ENCODE measurements at places on chromosomes 3 and 15.
A peak's percentile ranks its signal among the peaks of the same experiment; 100 is the strongest.

DNA sequence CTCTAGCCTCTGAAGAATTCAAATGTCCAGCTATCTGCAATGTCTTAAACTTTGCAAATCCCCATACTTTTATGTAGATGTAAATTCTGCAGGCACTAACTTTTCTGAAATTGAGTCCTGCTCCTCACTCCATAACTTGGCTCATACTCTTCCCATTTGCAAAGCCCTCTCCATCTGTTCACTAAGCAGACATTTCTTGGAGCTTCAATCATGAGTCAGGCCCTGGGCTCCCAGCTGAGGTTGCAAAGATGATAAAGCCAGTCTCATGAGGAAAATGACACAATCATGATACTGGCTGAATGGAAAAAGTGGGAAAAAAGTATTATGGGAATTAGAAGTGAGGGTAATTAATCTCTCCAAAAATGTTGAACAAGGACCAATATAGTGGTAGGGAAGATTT lies 507.6 kb downstream of the NR2F2 start:
- peak; percentile 90 for DNase-seq

DNA sequence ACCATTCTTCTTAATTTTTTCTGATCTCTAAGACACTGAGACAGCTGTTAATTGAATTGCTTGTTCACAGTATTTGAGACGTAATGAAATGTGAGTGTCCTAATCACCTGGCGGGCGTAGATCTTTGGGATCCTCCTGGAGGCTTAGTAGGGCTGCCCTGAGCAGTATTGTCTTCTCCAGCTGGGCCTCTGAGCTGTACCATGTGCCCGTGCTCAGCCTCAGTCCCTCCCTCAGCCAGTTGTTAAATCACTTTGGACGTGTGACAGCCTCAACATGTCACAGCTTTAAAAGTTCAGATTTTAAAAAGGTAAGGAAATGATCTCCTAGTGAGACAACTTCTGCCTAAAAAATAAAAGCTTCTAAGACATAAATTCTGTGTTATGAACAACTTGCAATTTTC lies 35.5 kb downstream of the IGF1R start:
- DNase-seq: no peak

DNA sequence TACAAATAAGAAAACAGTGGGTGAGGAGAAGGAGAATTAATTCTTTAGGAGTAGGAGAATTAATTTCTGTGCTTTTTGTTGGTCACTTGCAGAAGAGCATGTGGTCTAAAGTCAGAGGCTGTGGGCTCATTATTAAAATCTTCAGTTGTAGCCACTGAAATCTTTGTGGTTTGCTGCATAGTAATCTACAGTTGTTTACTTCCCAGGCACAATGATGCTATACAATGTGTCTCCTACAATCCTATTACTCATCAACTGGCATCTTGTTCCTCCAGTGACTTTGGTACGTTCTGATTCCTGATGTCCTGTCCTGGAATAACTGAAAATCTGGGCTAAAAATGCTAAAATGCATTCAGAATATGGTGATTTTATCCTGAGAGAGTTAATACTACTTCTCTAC lies 21.0 kb downstream of the IFT122 start:
- DNase-seq: peak; percentile 33

- no peak for DNase-seq
Measured at GRCh38 chr3:160091441-160091840, 102.8 kb downstream of the IL12A start.

DNA sequence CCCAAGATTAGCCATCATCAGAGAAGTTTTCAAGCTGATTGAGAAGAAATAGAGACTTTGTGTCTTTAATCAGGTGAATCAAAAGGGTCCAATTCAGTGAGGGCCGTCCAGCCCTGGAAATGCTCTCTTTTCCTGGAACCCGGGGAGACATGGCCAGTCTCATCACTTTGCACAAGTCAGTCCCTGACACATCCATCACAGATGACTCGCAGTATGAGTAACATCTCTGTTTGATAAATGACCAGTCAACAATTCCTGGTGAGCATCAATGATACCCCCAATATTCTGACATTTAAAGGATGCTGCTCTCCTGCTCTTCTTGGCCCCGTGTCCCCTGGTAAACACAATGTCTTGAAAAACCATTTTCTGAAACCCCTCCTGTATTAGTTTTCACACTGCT lies 26.7 kb downstream of the C3orf20 start:
- no peak for DNase-seq

GRCh38 chr3:63862804-63863149 lies 828 bp downstream of the THOC7 start:
- DNase-seq: no peak
